ENCODE measurements at places on chromosomes 3 and 15.
A peak's percentile ranks its signal among the peaks of the same experiment; 100 is the strongest.

GRCh38 chr3:11582191-11582968 lies 61.3 kb downstream of the VGLL4 start:
- peak; percentile 46 for DNase-seq

- no peak for DNase-seq
These were observed 186.5 kb upstream of the LINGO1 start for GRCh38 chr15:77819048-77819850.

DNA sequence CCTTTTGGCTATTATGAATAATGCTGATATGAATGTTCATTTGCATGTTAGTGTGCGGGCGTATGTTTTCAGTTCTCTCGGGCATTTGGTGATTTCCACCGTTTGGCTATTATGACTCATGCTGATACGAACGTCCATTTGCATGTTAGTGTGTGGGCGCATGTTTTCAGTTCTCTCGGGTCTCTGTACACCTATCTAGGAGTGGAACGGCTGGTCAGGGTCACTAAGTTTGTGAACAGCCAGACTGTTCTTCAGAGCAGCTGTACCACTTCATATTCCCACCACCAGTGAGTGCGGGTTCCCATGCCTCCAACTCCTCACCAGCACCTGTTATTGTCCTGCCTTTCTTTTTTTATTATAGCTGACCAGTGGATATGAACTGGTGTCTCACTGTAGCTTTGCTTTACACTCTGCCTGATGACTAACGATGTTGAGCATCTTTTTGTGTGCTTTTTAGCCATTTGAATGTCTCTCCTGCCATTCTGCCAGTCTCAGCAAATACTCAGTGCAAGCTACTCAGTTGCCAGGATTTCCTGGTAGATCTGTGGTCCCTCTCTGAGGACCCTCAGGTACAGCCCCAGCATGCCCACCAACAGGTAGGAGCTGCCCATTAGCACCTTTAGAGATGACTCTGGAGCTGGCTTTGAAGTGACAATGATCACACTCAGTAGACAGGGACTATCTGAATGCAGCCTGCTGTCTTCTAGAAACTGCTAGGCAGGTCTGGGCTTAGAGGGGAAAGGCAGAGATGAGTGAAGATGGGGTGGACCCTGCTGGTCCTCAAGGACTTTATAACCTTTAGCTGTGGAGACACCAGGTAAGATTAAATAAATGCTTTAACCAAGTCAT lies 141.1 kb downstream of the XXYLT1 start:
- no peak for DNase-seq

- no peak for DNase-seq
These were observed 49.8 kb upstream of the GALNT15 start for GRCh38 chr3:16124636-16125035.

GRCh38 chr15:85031086-85031943 lies 49.7 kb downstream of the PDE8A start:
- DNase-seq: no peak

GRCh38 chr3:51799879-51800749 lies 21.1 kb upstream of the IQCF6 start:
- DNase-seq: peak; percentile 65

DNA sequence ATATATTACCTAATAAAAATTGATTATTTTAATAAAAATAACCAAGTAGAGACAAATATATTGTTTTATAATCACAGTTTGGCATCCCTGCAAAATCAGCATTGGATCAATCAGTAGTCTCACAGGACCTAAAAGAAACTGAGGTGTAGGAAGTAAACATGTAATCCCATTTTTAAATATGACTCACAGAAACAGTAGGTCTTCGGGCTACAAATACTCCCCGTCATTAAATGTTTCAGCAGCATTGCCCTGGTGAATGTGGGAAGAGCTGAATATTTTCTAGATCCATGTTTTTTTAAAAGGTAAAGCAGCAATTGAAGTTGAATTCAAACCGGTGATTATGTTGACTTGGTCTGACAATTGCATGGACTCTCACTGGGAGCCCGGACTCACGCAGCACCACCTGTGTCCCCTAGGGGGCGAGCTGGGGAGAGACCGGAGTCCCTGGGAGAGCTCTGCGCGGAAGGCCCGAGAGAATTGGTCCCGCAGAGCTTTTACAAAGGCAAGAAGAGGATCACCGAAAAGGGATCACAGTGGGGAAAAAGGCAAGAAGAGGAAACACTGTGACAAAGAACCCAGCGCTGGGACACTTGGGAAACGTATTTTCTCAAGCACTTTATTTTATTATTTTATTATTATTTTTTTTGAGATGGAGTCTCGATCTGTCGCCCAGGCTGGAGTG lies 17.2 kb upstream of the USP3 start:
- DNase-seq: peak; percentile 95

GRCh38 chr3:123098426-123099330 lies 31.9 kb downstream of the PDIA5 start:
- DNase-seq: no peak

DNA sequence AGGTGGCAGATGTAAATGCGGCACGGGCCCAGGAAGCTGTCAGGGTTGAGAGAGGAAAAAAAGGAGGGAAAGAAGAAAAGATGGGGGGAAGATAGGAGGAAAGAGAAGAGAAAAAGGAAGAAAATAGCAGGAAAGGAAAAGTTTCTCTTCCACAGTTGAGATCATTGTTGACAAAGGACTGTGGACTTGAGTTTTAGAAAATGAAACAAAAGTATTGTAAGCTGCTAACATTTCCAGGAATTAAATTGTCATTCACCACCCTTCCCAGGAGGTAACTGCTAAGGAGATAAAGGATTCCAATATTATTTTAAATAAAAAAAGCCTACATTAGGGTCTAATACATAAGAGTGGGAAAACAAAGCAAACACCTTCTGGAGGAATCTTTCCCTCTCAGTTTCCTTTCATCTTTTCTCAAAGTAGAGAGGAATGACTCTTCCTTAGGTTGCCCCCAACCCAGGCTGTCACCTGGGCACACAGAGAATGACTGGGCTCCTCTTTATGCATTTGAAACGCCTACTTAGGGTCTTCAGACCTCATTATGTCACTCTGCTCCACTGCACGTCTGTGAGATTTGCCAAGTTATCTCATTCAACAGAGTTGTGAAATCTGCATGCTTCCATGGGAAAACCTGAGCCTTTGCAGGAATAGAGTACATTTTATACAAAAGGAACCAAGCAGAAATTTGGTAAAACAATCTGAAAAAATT lies 194.0 kb downstream of the TNIK start:
- peak; percentile 4 for DNase-seq

DNA sequence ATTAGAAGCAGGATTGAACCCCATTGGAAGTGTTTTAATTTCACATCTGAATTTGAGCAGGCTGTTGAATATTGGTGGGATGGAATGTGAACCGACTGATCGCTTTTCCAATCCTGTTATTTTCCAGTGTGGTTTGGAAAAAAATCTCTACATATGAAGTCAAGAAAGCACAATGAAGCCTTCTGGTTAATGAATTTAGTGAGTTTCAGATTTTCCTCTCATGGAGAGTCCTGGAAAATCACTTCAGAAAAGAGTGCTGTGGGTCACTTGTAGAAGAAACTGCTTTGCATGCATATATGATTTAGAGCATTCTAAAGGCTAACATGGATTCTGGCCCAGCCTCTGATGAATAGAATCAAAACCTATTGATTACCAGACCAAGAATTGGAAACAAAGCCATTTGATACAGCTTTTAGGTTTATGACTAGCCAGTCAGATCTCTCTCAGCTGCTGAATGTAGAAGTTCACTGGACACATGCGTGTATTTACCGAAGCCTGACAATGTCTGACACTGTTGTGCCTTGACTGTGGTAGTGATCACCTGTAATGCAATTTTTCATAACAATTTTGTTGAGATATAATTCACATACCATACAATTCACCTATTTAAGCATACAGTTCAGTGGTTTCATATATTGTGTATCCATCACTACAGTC lies 121.9 kb downstream of the FNDC3B start:
- no peak for DNase-seq

DNA sequence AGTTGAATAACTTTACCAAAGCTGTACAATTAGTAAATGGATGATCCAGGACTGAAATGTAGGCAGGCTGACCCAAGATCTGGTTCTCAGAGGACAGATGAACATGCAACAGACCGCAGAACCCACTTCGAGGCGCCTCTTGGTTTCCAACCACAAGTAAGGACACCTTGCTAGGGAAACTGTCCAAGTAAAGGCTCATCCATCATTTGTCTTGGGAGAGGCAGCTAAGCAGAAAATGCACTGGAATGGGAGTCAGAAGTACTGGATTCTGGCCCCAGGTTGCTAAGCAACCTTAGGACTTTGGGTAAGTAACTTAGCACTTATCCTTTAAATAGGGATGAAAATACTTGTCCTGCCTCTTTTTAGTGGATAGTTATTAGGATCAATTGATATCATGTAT lies 366.3 kb upstream of the LRRC3B start:
- DNase-seq: no peak

- DNase-seq: no peak
These were observed 71.7 kb downstream of the OXSM start for GRCh38 chr3:25861566-25861965.

DNA sequence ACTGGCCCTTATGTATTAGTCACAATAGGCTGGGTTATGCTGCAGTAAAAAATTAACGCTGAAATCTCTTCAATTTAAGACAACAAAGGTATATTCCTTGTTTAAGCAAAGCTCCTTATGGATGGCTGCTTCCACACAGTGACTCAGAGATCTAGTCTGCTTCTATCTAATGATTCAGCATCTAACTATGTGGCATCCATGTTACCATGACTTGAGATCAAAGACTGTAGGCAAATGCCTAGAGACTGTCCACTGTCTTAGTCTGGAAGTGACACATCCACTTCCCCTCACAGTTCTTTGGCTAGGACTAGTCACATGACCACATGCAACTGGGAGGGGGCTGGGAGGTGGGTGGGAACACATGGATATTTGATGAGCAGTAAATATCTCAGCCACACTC lies 61.3 kb upstream of the PSMD6 start:
- DNase-seq: peak; percentile 35

GRCh38 chr3:63473641-63474166 lies 178.8 kb upstream of the SNTN start:
- peak; percentile 28 for DNase-seq

GRCh38 chr15:90039996-90040395 lies 38.9 kb downstream of the ZNF710 start:
- DNase-seq: peak; percentile 38

DNA sequence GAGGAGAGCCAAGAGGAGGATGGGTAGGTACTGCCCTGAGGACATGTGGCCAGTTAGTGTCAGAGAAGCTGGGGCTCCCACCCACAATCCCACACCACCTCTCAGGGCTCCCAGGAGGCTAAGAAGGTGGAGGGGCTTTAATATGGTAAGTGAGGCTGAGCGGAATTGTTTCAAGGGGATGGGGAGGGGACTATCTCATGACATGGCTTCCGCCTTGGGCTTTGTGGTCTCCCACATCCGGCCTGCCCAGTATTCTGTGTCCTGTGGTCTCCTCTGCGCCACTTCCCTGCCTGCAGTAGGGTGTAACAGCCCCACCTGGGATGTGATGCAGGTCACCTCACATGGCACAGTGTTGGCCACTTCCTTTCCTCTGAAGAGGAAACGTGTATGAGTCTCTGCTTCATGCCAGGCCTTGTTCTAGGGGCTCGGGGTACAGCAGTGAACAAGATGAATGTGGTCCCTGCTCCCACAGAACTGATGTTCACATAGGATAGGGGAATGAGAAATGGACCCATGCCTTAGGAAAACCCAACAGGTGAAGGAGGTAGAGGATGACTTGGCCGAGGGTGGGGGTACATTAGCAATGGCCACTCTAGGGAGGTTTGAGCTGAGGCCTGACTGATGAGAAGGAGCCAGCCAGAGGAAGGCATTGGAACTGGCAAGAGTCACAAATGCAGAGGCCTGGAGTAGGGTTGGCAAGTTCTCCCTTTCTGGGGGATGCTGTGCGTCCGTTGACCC lies 3.2 kb downstream of the NEIL1 start:
- peak; percentile 71 for DNase-seq

DNA sequence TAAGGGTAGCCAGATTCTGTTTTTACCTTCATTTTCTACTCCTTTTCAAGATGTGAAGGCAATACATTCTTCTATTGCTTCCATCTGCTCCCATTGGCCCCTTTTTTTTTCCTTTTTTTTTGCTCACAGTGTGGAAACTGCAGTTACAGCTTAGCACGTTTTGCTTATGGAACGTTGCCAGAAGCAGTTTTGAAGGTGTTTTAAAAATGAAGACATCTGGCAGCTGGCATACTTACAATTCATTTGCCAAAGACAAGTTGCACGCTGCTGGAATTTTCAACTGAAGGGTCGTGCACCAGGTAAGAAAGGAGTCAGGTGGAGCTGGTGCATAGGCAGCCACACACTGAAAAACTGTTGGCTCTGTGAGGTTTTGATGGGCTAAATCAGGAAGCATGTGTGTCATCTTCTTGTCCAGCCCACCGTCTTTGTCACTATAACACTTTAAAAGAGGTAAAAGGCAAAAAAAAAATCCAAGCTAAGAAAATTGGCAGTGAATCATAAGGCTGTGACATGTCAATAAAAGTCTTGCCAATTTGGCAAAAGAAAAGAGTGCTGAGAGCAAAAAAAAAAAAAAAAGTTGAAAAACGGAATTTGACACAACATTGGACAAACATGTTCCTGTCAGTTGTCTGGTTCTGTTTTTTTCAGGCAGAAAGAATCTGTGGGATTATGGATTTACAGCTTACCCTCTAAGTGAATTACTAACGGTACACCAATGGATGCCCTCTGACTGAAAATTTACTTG lies 225.4 kb upstream of the SOX2 start:
- no peak for DNase-seq

GRCh38 chr3:136142592-136142991 lies 53.5 kb downstream of the MSL2 start:
- DNase-seq: no peak

- no peak for DNase-seq
These were observed 18.7 kb downstream of the TGM4 start for GRCh38 chr3:44893097-44893496.

DNA sequence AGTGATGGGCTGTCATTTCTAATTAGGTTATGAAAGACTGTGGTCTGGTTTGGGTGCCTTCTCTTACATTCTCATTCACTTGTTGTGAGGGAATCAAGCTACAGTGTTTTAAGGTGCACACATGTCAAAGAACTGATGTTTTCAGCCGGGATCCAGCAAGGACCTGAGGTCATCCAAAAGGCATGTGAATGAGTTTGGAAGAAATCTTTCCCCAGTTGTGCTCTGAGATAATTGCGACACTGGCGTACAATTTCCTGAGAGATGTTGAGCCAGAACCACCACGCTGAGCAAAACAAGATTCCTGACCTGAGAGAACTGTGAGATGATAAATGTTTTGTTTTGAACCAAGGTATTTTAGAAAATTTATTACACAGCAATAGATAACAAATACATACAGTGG lies 295.3 kb upstream of the SLITRK3 start:
- DNase-seq: no peak

DNA sequence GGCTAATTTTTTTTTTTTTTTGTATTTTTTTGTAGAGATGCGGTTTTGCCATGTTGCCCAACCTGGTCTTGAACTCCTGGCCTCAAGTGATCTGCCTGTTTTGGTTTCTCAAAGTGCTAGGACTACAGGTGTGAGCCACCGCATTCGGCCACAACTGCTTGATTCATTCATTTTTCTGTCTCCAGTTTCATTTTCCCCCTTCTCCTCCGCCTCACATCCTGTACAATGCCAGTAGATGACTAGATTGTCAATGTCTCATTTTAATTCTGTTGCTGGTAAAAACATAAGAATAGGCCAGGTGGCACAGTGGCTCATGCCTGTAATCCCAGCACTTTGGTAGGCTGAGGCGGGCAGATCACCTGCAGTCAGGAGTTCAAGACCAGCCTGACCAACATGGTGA lies 12.0 kb upstream of the ZNF592 start:
- DNase-seq: no peak

GRCh38 chr15:74011610-74012009 lies 17.1 kb downstream of the PML start:
- no peak for DNase-seq

GRCh38 chr3:170296703-170297102 lies 60.8 kb upstream of the SKIL start:
- DNase-seq: no peak

- no peak for DNase-seq
These were observed 75.3 kb downstream of the RFX7 start for GRCh38 chr15:56168394-56168793.

Data from OCI-M1 (cell line).